IMR-90 (cell line): ENCODE measurements at places on chromosomes 6 and 20. TPM values are rescaled to one million over a fixed set of nuclear protein-coding genes. Genes with fewer than 3 reads are reported as not detected.
A peak's percentile ranks its signal among the peaks of the same experiment; 100 is the strongest.

RAB32 gene
- total RNA-seq = 104 and 108 TPM in 2 replicates

PTPRK gene
- total RNA-seq = 66.1 and 80.8 TPM in 2 replicates

BPI gene
- total RNA-seq = not detected in 2 replicates

TXLNB gene
- under 0.01 TPM in 2 replicates for total RNA-seq

DNA sequence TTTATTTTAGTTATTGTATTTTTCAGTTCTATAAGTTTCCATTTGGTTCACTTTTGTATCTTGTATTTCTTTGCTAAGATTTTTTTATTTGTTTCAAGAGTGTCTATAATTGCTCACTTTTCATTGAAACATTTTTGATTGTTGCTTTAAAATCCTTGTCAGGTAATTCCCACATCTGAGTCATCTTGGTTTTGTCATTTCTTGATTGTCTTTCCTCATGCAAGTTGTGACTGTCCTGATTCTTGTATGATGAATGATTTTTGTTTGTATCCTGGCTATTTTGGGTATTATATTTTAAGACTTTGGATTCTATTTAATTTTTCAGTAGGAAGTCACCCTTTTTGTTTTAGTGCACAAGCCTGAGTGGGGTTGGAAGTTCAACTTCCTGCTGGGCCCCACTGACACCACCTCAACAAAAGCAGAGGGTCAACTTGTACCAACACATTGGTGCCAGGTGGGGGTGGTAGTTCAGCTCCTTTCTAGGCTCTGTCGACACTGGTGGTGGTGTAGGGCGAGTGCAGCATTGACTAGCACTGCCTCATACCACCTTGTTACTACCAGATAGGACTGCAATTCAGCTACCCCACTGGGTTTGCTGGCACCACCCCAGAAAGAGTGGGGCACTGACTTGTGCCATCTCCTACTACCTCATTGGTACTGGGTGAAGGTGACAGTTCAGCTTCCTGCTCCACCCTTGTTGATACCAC lies 8.8 kb downstream of the RSPH3 start:
- no peak overlapping the region for H3K4me3 ChIP-seq
- no peaks in the 10 kb centered on the region for H3K4me1 ChIP-seq
- H3K36me3 ChIP-seq = 0 out of 2 replicates have a peak, but pooled peaks cover 2% of the 10 kb centered on the region
- DNase-seq = no peak

DNA sequence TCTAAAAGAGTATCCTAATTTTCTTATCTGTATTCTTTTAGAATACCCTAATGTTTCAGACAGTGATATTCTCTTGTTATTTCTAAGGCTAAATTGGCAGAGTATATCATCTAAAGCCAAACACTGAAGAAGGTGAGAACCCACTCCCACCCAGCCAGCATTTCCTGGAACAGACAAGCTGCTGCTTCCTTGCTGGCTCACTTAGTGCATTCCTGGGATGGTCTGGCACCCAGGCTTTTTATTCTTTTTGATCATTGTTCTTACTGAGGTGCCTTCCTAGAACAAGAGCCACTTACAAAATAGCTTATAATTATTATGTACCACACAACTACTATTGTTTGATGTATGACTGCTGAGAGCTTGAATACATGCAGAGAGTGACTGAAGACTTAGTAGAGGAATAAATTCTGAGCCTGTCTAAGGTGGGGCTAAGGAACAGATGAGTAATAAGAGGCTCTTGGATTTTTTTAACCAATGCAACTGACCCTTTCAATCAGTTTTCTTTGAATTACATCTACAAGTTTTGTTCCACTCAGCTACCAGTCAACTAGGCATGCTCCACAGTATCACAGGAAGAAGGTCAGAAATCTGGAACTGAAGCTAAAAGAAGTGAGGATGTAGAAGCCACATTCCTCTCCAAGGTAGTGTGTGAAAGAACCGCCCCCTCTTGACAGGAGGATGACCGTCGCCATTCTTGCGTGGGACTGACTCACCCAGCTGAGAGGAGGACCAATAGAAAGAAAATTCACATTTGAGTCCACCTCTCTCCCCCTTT lies 30.1 kb downstream of the PRPH2 start:
- peak; percentile 80 for DNase-seq
- no peak overlapping the region for H3K4me3 ChIP-seq
- peaks cover 18% of the 10 kb centered on the region for H3K4me1 ChIP-seq
- no peaks in the 10 kb centered on the region for H3K27me3 ChIP-seq
- H3K27ac ChIP-seq = no peak overlapping the region
- peaks cover 25% of the 10 kb centered on the region for H3K36me3 ChIP-seq

DNA sequence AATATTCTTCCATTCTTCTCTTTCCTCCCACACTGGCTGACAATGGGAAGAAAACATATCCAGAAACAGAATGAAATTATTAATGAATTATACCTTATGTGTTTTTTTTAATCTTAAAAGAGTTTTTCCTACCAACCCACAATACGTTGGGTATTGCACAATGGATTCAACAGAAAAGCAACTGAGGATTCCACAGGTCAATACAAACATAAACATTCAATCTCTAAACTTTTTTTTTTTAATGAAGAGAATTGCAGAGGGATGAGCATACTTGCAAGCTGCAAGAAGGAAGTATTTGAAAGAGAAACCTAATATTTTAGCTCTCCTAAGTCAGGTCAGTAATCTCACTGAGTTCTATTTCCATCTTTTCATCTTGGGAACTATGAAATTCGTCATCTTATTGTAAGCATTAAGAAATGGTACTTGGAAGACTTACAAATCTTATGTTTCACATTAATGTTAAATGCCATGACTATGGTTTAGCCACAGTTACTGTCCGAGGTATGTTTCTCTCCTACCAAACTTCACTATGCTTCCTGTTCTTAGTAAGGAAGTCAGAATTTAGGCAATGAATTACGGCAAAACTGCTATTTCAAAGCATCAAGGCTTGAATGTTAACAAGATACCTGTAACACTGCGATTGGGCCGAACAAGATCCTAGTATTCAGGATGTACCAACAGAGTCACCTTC lies 100.8 kb downstream of the HIVEP2 start:
- no peaks in the 10 kb centered on the region for H3K36me3 ChIP-seq
- peaks cover 22% of the 10 kb centered on the region for H3K4me1 ChIP-seq
- peak; percentile 79 for DNase-seq
- no peak overlapping the region for H3K4me3 ChIP-seq
